ENCODE measurements at places on chromosomes 13 and 19.

GRCh38 chr13:62130062-62130970 is 714.7 kb upstream of the PCDH20 start:
- DNase-seq: no peak

GRCh38 chr13:75764926-75765310 is 128.8 kb downstream of the LMO7 start:
- no peak for DNase-seq

GRCh38 chr13:36124236-36124822 is 6.9 kb downstream of the DCLK1 start:
- no peak for DNase-seq

GRCh38 chr13:39200249-39200910 is 162.1 kb downstream of the NHLRC3 start:
- no peak for DNase-seq

DNA sequence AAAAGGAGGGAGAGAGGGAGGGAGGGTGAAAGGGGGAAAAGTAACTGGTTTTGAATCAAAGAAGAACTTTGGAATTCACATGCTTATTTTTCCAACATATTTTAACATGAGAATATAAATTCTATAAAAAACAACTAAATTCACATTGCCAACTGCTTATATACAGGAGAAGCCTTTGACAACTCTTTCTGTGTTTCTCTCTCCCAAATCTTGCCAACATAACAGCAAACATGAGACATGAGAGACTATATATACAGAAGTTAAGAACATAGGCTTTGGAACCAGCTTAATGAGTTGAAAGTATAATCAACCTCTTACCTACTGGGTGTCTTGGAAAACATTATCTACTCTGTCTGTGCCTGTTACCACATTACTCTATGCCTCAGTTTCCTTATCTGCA is 493.3 kb downstream of the RFC3 start:
- no peak for DNase-seq

GRCh38 chr19:8366961-8367326 is 3.0 kb downstream of the ANGPTL4 start:
- no peak for DNase-seq

- DNase-seq: no peak
Observed at GRCh38 chr13:77874406-77874805, 44.2 kb downstream of the EDNRB start.

- DNase-seq: no peak
Observed at GRCh38 chr13:114119196-114119595, 13.2 kb downstream of the RASA3 start.

- DNase-seq: no peak
Observed at GRCh38 chr13:112244495-112245177, 131.5 kb upstream of the SPACA7 start.

DNA sequence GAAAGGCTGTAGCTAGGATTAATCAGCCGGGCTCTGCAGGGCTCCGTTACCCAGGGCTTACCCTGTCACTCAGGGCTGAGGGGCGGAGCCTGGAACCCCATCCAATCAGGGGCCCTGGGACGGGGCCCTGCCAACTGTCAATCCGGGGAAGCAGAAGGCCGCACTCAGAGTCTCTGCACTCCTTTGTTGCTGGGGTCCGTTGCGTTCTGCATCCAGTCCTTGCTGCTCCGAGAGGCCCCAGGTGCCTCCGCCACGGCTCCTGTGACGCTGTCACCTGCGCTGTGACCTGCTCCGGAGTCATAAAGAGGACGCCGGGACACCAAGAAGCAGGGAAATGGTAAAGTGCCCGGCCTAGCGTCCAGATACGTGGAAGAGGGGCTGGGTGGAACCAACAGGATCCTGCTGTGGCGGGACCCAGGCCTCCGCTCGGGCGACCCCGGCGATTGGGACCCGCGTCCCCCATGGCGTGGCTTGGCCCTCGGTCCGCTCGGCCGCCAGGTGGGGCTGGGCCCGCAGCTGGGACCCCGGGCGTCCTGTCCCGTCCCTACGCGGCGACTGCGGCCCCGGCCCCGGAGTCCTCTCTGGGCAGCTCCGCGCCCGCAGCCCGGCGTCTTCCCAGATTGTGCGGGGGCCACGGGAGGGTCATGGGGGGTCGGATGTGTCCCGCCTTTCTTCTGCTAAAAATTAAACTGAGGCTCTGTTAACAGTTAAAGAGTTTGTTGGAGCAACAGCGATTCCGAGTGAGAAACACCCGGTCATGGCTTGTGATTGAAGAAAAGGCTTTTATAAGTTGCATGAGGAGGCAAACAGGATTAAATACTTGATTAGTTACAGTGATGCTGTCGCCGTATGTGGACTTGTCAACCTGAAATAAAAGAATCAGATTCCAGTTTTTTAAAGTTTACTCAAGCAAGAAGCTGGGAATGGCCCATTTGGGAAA is at the start of gene ZNF491:
TSS of gene ZNF491 (plus strand) at position 133 of the 940 bp plus-strand sequence. CDS start 7,431 bp downstream, outside the sequence.
- peak; percentile 85 for DNase-seq

- DNase-seq: no peak
Observed at GRCh38 chr13:60080850-60081249, 82.9 kb downstream of the DIAPH3 start.

DNA sequence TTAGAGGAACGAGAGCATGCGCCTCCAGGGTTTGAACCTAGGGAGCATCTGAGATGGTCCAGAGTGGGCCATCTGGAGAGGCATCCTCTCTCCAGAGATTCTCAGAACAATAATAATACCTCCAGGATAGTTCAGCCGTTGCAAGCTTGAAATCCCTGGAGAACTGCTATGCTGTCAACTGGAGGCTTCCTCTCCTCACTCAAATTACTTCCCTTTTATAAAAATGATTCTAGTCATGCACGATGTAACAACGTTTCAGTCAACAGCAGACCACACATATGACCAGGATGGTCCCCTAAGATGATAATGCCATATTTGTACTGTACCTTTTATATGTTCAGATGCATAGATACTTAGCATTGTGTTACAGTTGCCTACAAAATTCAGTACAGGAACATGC is 108.7 kb downstream of the SHISA2 start:
- DNase-seq: no peak

GRCh38 chr13:51644654-51645053 is 60.4 kb downstream of the WDFY2 start:
- DNase-seq: peak; percentile 27

DNA sequence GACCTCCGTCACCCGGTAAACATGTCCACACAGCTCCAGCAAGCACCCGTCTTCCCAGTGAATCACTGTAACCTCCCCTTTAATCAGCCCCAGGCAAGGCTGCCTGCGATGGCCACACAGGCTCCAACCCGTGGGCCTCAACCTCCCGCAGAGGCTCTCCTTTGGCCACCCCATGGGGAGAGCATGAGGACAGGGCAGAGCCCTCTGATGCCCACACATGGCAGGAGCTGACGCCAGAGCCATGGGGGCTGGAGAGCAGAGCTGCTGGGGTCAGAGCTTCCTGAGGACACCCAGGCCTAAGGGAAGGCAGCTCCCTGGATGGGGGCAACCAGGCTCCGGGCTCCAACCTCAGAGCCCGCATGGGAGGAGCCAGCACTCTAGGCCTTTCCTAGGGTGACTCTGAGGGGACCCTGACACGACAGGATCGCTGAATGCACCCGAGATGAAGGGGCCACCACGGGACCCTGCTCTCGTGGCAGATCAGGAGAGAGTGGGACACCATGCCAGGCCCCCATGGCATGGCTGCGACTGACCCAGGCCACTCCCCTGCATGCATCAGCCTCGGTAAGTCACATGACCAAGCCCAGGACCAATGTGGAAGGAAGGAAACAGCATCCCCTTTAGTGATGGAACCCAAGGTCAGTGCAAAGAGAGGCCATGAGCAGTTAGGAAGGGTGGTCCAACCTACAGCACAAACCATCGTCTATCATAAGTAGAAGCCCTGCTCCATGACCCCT is 9.0 kb upstream of the CEACAM5 start:
- no peak for DNase-seq

- DNase-seq: no peak
Observed at GRCh38 chr19:48613024-48613851, 1.6 kb downstream of the FAM83E start.

- DNase-seq: no peak
Observed at GRCh38 chr13:23231241-23231640, 50.5 kb downstream of the SGCG start.

GRCh38 chr13:30748717-30749116 is 13.4 kb downstream of the ALOX5AP start:
- DNase-seq: no peak

DNA sequence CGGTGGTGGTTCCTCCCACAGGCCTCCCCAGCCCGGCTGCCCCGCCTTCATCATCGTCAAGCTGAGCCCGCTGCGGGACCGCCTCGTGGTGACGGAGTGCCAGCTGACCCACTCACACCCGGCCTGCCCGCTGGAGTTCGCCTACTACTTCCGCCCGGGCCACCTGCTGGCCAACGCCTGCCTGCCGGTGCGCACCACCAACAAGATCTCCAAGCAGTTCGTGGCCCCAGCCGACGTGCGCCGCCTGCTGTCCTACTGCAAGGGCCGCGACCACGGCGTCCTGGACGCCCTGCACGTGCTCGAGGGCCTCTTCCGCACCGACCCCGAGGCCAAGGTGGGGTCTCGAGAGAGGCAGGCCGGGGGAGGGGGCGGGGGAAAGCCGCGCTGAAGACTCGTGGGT is 12.0 kb downstream of the ZSWIM9 start:
- no peak for DNase-seq

GRCh38 chr19:23772675-23773063 is 14.0 kb upstream of the ZNF681 start:
- no peak for DNase-seq

DNA sequence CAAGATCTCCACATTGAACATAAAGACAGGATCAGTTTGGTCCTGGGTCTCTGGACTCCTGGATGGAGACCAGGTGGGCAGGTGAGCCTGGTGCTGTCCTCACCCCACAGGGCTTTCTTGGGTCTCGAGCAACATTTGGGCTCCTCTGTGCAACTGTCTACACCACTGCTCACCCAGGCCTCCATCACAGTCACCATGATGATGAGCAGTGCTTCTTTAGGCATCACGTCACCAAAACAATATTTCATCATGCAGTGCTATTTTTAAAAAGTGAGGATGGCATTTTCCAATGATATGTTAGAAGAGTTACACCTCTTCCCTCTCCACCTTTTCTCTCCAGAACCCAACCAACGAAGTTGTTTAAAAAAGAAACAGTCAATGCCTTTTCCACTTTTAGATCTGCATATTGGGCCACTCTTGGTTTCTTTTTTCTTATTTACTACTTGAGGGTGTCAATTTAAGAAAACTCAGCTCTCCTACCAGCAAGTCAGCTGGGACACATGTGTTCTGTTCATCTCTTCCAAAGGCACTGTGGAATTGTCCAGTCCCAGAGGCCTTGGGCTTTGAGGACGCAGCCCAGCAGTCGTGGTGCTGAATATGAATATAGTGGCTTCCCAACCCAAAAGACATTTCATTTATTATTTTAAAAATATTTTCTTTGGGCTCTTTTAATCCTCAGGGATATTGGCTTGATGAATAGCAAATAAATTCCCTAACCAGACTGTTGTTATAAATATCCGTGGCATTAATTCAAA is 405.7 kb downstream of the KCNRG start:
- no peak for DNase-seq

DNA sequence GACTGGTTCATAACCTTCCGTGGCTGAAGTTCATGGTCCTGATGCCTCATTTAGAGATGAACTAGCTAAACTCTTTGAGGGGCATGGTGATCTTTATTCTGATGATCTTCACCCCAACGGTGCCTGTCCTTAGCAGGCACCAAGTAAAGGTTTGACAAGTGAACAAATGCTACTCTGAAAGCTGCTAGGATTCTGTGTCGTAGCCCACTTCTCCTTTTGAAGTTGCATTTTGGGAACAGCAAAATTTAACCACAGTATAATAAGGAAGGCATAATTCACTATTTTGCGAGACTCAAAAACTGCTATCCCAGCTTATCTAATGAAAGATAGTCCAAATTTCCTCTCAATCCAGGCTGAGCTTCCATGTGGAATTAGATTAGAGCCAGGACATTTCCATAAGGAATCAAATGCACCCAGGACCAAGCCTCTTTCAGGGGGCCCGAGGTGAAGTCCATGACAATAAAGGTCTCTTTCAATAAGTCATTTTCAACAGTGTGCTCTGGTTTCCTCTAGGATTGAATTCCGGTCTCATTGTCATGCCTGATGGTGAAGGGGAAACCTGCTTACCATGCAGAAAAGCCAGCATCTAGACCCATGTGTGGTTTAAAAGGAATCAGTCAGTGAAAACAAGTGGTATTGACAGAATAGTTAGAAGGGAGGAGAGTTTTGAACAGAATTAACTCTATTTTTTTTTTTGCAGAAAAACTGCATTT is 23.1 kb downstream of the SIAH3 start:
- no peak for DNase-seq

- DNase-seq: no peak
Observed at GRCh38 chr13:31377946-31378345, 178.2 kb downstream of the B3GLCT start.

GRCh38 chr13:60577761-60578160 is 180.7 kb downstream of the TDRD3 start:
- no peak for DNase-seq

GRCh38 chr13:77533875-77534788 is 1.4 kb upstream of the SCEL start:
- DNase-seq: no peak

GRCh38 chr19:36093146-36093662 is 17.7 kb upstream of the OVOL3 start:
- no peak for DNase-seq

GRCh38 chr13:51520524-51520923 is 63.7 kb upstream of the WDFY2 start:
- DNase-seq: no peak

DNA sequence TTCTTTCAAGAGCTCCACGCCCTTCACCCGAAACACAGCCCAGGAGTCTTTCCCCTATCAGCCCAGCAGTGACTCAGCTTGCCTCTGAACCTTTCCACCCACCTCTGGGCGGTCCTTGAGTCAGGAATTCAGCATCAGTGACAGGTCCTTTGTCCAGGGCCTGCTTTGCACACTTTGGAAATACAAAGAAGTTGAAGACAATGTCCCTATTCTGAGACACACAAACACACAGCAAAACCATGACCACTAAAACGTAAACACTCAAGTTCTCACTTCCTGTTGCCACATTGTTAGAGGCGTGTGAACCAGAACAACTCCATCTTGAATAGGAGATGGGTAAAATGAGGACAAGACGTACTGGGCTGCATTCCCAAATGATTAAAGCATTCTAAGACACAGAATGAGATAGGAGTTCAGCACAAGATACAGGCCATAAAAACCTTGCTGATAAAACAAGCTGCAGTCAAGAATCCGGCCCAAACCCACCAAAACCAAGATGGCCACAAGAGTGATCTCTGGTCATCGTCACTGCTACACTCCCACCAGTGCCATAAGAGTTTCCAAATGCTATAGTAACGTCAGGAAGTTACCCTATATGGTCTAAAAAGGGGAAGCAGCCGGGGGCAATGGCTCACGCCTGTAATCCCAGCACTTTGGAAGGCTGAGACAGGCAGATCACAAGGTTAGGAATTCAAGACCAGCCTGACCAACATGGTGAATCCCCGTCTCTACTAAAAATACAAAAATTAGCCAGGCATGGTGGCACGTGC is 49.2 kb upstream of the ATP12A start:
- DNase-seq: no peak

- no peak for DNase-seq
Observed at GRCh38 chr19:18155095-18156087, 2.4 kb downstream of the PIK3R2 start.

Measured in CD4-positive, alpha-beta T cell treated with Interleukin-15 for 1 hour (primary cell).